ENCODE measurements at places on chromosomes 2 and 18.

- DNase-seq = no peak
Measured at GRCh38 chr2:31414601-31415241, at the start of gene XDH. Gene XDH, minus strand, starts transcription at chr2:31414742. Its CDS starts 76 bp downstream, at chr2:31414666.

DNA sequence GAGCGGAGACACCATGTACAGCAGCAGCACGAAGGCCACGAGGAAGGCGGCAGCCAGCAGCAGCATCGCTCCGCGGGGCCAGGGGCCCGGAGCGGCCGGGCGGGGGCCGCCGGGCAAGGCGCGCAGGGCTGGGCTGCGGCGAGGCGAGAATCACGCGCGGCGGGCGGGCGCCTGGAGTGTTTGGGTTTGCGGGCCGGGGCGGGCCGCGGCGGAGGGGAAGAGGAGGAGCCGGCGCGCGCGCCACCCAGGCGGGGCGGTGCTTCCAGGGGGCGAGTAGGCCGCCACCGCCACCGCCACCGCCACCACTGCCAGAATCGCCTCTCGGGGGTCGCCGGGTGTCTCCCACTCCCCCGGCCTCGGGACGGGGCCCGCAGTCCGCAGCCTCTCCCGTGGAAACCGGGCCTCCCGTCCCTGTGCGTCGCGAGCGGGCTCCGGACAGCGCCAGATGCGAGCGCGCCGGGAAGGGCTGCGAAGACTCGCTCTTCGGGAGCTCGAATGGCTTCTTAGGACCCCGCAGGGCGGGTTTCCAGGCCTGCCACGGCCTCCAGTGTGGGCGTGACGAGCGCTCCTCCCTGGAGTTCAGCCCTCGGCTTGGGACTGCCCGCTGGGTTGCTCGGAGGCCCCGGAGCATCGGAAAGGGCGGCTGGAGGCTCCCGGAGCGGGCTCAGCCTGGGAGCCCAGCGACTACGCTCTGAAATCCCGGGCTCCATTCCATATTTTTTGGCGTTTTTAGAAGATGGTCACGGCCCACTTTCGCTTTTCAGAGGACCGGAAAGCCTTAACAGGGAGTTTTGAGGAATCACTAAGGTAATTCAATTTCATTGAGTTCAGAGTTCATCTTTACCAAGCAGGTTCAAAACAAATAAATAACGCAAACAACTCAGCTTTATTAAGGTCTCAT lies at the start of gene KDSR:
Gene KDSR, minus strand, starts transcription at position 154 of the 901 bp plus-strand sequence. Its CDS starts 88 bp downstream, at position 66.
- peak; percentile 96 for DNase-seq

DNA sequence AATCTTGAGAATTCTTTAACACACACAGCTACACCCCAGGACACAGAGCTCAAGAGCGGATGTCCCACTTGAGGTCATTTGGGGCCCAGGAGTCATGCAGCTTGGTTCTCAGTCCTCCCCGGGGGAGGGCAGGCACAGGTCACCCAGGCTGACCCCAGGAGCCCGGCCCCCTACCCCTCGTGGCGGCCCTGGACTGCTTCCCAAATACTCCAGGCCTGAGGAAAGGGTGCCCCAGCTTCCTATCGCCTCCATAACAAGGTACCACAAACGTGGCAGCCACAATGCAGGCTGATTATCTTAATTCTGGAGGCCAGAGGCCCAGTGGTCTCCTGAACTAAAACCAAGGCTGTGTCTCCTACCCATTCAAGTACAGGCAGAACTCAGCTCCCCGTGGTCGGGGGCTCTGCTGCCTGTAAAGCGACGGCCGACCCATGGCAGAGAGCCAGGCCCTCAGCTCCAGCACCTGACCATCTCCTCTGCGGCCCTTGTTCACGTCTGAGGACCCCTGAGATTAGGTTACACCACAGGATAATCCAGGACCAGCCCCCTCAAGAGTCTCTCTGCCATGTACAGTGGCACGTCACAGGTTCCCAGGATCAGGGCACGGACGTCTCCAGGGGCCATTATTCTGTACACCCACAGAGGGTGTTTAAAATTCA lies 10.5 kb downstream of the SLC66A2 start:
- DNase-seq = peak; percentile 34

DNA sequence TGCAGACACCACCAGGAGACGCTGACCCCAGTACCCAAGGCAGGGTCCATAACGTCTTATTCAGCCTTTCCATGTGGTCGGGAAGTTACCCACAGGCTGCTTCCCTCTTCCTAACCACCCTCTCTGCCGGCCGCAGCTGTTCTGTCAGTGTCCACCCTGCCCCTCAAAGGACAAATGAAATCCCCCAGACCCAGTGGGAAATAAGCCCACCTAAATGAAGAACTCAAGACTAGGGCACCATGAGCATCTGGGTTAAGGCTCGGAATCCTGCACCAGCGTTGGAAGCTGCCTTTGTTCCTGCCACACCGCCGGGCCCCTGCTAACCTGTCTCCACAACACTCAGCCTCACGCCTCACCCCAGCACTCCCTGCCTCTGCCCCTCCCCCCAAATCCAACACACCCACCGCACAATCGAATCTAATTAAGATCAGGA lies 21.7 kb downstream of the BCL11A start:
- no peak for DNase-seq

- no peak for DNase-seq
Measured at GRCh38 chr2:211093743-211094303, 537.4 kb downstream of the CPS1 start.
